GM13977 (cell line): ENCODE measurements at places on chromosomes 1 and 21.

DNA sequence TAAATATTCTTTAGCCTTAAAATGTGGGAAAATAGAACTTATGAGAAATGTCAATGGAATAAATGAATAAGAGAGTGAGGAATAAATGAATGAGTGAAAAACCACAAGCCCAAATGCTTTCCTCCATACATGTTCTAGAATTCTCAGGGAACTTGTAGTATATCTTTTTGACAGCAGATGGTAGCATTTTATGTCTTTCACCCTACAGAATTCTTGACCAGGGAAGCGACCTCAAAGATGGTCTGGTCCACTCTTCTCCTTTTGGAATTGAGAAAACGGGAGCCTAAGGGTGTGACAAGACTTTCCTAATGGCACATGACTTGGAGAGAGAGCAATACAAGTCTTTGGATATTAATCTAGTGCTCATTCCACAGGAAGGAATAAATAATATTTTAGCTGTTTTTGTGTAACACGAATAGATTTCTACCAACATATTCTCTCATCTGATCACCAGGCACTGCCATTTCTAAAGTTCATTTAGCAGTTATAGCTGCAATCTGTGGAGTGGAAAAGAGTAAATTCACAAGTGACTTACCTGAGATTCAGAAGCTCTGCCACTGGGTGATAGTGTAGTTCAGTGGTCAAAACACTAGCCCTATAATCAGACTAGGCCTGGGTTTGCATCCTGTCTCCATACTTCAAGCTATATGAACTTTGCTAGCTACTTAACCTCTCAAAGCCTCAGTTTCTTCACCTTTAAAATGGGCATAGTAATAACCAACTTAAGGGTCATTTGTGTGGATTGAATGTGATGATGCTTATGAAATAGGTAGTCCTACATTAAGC lies 15.0 kb upstream of the F5 start:
- DNase-seq = peak; percentile 8

DNA sequence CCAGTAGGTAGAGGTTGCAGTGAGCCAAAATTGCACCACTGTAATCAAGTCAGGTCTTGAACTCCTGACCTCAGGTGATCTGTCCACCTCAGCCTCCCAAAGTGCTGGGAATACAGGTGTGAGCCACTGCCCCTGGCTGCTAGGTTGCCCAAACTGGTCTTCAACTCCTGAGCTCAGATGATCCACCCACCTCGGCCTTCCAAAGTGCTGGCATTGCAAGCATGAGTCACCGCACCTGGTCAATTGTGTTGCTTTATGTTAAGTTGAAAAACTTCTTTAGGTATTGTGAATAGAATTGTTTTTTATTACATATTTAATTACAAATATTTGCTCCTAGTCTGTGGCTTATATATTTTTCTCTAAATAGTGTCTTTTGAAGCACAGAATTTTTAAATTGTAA lies 80.5 kb downstream of the PRKAB2 start:
- no peak for DNase-seq

DNA sequence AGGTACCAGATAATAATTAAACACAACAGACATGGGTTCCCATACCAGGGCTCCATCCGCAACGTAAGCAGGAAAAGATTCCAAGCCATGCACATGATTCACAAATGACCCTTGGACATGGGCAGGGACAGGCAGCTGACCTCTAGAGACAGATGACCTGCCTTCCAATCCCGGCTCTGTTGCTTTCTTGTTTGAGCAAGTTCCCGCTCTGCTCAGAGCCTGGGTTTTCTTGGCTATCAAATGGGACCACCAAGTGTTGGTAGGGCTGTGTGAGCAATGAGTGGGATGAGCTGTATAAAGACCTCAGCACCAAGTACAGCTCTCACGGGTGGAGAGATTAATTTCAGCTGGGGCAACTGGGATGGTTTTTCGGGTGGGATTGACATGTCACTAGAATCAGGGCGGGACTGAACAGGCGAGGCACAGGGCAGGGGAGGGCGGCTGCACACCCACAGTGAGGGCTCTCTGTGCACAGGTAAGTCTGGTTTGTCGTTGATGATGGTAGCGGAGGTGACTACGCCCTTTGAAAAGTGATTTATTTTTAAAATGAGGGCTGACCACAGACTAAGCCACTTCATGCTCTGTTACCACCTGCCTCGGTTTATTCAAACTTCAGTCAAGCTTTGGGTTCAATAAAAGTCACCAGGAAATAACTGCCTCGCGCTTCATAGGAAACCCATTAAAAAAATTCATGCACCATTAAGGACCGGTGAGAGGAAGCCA lies 57.5 kb upstream of the IFFO2 start:
- no peak for DNase-seq

DNA sequence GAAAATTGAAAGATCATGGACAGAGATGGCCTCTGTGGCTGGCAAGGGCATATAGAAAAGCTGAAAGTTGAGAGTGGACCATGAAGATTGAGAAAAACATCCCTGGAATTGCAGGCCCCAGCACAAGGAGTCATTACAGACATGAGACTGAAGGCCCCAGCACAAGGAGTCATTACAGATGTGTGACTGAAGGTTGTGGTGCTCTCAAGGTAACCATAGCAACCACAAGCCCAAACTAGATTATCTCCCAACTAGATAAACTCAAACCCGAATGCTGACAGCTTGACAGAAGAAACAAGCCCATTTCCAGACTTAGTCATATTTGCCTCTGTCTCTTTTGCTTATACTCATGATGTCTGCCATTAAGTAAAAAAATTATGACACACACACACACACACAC lies 1252.1 kb upstream of the ADGRL4 start:
- no peak for DNase-seq

DNA sequence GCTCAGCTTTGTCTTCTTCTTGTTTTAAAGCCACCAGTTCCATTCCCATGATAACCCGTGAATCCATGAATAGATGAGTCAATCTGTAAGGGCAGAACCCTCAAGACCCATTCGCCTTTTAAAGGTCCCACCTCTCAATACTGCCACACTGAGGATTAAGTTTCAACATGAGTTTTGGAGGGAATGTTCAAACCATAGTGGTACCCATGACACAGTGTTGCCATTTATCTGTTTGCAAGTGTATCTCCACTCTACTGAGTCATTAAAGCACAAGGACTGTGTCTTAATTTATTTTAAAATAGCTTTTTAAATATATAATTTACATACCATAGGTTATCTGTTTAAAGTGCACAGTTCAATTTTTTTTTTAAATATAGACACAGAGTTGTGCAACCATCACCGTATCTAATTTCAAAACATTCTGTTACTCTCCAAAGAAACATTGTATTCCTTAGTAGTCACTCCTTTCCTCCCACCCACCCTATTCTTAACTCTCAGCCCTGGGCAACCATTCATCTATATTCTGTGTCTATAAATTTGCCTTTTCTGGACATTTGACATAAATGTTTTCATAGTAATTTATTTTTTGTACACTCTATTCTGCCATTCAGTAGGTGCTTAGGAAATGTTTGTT lies 4.8 kb upstream of the IL24 start:
- no peak for DNase-seq

GRCh38 chr1:26853156-26853555 lies 9.8 kb upstream of the SFN start:
- DNase-seq = peak; percentile 84

- no peak for DNase-seq
Observed at GRCh38 chr1:232225336-232226131, 404.4 kb downstream of the SIPA1L2 start.

DNA sequence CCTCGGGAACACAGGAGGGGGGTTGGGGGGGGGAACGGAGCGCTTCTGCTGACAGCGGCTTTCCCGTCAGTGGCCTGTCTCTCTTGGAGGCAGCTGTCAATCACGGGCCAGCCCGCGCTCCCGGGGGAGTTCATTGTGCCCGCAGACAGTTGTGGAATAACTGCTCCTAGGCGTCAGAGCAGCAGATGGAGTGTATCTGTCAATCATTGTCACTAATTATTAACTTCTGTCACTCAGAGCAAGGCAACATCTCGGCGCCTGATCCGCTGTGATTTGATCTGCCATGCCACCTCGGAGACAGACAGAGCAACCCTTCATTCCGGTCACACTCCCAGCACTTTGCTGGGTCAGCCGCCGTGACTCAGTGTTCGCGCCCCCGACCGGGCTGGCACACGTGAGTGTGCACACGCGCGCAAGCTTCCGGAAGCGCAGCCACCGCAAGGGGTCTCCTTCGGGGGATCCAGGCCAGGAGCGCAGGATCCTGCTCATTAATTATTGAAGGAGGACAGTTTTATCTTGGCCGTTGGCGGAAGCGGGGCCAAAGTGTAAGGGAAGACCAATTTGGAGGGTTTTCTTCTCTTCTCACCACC lies 75.8 kb downstream of the RRAGC start:
- no peak for DNase-seq

- no peak for DNase-seq
Observed at GRCh38 chr1:179327196-179327595, 33.6 kb downstream of the SOAT1 start.

- DNase-seq = no peak
Observed at GRCh38 chr1:98099501-98099900, 178.7 kb upstream of the DPYD start.

DNA sequence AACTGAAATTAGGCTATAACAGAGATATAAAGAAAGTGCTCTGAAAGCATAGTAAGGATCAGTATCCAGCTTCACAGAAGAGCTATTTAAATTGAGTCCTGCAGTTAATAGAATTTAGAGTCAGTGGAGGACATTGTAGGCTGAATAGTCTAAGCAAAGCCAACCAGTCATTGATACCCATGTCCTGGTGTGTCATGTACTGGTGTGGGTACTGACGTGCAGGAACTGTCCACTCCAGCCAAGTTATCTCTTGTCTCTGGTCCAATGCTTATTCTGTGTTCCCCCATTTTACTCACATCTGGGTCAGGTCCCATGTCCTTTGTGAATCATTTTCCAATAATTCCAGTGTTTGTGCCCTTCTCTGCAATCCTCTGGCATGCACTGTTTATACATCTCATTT lies 90.0 kb downstream of the MACF1 start:
- DNase-seq = no peak

DNA sequence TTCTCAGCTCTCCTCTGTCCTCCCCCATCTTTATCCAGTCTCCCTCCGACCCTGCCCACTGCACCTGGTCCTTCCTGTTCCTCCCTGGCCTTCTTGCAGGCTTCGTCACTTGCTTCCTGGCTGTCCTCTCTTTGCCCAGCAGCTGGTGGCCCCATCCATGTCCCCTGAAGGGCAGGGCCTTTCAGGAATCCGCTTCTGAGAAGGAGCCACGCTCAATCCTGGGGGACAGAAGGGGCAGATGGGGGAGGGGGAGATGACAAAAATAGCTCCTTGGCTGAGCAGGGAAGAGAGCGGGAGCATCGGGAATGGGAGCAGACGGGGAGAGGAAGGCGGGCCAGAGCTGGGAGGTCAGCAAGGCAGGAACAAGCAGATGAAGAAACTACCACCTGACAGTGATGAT lies 40.7 kb downstream of the SLC30A1 start:
- DNase-seq = no peak

DNA sequence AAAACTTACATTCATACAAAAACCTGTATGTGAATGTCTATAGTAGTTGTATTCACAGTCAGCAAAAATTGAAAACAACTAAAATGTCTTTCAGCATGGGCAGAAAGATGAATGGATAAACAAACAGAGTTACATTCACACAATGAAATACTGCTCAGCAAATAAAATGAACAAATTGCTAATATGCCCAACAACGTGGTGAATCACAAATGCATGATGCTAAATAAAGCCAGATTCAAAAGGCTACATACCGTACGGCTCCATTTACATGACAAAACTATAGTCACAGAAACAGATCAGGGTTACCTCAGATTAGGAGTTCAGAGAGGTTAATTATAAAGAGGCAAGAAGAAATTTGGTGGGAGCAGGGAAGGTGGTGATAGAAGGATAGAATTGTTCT lies 100.7 kb upstream of the KCTD3 start:
- DNase-seq = no peak

GRCh38 chr1:55650444-55650843 lies 435.3 kb upstream of the USP24 start:
- DNase-seq = no peak

DNA sequence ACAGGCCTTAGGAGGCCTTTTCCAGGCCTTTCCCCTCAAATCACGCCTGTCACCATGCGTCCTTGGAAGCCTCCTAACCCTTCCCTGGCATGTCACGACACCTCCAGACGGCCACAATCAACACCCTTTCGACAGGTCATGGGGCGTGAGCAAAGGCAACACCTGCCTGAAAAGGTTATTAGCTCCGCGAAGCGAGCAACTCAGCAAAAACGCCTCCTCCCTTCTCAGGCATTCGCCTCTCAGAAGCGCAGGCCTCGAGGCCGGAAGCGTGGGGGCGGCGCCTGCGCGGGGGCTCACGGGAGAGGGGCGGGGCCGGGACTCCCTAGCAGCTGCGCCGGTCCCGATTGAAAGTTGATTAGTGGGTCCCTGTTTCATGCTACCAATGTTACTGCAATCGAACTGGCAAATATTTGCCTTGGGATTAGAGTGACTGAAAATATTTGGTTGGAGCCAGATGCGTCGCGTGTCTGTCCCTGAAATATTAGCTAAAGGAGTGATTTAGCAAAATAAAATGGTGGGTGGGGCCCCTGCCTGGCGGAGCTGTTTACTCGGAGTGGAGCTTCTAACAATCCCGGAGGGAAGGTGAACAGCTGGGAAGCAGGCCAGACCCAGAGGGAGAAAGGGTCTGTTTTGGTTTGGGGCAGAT lies 44.9 kb downstream of the GFI1 start:
- no peak for DNase-seq

DNA sequence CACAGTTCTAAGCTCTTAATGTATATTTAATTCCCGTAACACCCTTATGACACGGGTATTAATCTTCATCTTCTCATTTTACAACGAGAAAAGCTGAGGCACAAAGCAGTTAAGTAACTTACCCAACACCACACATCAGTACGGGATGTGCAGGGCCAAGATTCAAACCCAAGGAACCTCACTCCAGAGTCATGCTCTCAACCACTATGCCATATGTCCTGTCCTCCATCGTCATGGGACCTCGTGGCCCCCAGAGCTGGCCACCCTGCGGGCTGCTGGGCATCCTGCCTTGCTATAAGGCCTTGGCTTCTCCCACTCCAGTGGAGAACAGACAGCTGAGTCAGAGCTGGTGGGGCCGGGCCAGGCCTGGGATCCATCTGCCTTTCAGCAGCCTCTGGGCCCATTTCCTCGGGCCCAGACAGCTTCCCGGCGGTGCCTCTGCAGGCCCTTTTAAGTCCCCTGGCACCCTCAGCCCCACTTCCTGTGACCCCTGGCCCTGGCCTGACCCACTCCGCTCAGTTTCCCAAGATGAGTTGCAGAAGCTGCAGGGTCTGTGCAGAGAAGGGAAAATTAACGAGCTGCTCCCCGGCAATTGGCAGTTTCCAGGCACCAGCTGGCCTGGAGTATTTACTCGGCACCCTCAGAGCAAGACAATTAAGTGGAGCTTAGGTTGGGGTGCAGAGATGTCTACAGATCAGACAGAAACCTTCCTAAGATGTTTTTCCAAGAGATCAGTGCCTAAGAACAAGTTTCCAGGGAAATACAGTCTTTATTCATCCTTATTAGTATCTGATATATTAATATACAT lies 98.2 kb downstream of the EPHB2 start:
- no peak for DNase-seq

DNA sequence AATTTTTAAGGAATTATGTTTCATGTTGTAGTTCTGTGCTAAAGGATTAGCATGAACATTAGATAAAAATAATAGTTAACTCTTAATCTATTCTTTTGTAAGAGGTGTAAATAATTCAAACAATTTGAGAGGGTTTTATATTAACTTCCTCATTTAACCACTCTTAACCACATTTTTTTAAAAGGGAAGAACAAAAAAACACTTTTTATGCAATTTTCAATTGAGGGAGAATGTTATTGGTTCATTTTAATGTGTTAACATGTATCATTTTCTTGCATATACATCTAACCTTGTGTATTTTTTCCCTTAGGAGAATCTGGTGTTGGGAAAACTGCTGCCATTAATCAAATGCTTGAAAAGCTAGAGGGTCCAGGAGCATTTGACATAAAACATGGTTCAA lies 169.0 kb downstream of the LBR start:
- DNase-seq = no peak
